MCF 10A (cell line): ENCODE measurements at places on chromosomes 2 and 18. TPM values are rescaled to one million over a fixed set of nuclear protein-coding genes. Genes with fewer than 3 reads are reported as not detected.

DNA sequence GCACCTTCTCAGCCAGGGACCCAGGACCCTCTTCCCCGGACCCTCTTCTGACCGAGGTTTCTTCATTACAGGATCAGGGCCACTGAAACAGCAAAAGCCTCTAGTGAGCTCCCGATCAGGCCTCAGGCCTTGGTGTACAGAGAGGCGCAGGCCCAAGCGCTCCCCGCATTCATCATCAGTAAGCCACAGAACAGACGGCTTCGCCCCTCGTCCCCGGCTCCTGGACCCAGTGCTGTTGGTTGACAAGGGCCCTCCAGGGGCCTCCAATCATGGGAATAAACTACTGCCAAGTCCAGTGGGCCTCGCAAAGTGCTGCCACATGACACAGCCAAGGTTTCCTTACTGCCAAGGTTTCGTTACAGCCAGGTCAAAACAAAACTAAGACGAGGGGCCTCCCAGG lies 111.4 kb downstream of the ZNF516 start:
- no peak overlapping the region for H3K27ac ChIP-seq
- no peak overlapping the region for H3K4me3 ChIP-seq
- DNase-seq: no peak
- H3K36me3 ChIP-seq: peaks cover 7% of the 10 kb centered on the region

- H3K4me1 ChIP-seq: peaks cover 4% of the 10 kb centered on the region
- DNase-seq: no peak
- H3K27ac ChIP-seq: no peak overlapping the region
- H3K27me3 ChIP-seq: no peaks in the 10 kb centered on the region
- no peaks in the 10 kb centered on the region for H3K36me3 ChIP-seq
- no peak overlapping the region for H3K4me3 ChIP-seq
These were observed 587.3 kb downstream of the ARHGAP15 start for GRCh38 chr2:143716522-143716921.

DNA sequence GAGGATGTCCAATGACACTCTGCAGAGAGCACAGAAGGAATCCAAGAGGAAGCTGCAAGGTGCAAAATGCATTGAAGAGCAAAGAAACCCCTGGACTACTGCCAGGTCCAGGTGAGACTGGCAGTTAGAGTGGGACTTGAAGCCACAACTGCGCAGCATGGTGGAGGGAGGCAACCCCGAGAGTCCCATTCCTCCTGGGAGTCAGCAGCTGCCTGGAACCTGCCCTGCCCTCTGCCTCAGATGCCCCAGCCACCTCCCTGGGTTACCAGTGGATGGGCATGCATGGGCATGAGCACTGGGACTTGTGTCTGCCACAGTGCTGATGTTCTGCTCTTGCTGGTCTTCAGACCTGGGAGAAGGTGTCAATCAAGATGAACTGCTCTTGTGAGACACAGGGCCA lies 43.2 kb downstream of the ANKMY1 start:
- peaks cover 12% of the 10 kb centered on the region for H3K4me1 ChIP-seq
- DNase-seq: peak; percentile 7
- no peaks in the 10 kb centered on the region for H3K27me3 ChIP-seq
- H3K4me3 ChIP-seq: no peak overlapping the region
- H3K27ac ChIP-seq: peak overlapping the region; percentile 16
- H3K36me3 ChIP-seq: peaks cover 20% of the 10 kb centered on the region

Gene MC5R
- total RNA-seq: not detected in 2 replicates

Gene CNTNAP5
- not detected in 2 replicates for total RNA-seq

DNA sequence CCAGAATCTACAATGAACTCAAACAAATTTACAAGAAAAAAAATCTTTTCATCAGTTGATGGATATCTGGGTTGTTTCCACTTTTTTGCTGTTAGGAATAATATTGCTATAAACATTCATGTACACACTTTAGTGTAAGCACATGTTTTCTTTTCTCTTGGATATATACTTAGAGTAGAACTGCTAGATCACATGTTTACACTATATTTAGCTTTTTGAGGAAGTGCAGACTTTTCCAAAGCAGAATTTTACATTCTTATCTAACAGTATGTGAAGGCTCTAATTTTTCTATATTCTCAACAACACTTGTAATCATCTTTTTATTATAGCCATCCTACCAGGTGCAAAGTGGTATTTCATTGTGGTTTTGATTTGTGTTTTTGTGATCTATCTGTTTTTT lies 103.6 kb upstream of the RMP24 start:
- peaks cover 21% of the 10 kb centered on the region for H3K27me3 ChIP-seq
- H3K36me3 ChIP-seq: no peaks in the 10 kb centered on the region
- H3K27ac ChIP-seq: no peak overlapping the region
- H3K4me3 ChIP-seq: no peak overlapping the region

Gene ANXA4
- total RNA-seq: 79.8 and 82.9 TPM in 2 replicates
